CD4-positive, CD25-positive, alpha-beta regulatory T cell (primary cell): ENCODE measurements at places on chromosomes 7 and 10.

DNA sequence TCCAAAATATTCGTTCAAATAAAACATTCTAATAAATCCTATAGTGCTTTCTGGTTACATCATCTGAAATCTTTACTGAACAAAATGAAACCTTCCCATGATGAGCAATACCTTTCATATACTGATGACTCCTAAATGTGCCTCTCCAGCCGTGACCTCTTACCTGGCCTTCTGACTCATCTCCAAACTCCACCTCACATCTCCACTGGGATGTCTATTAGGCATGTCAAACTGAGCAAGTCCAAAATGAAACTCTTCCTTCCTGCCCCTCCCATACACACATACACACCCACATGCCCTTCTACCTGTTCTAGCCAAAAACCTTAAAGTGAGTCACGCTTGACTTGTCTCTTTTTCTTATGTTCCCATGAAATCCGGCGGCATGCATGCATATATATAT lies 22.9 kb downstream of the GSAP start:
- peak; percentile 48 for DNase-seq
- no peak overlapping the region for H3K4me3 ChIP-seq

GRCh38 chr10:60948851-60949250 lies 4.9 kb upstream of the RHOBTB1 start:
- H3K36me3 ChIP-seq: no peaks in the 10 kb centered on the region
- peaks cover 16% of the 10 kb centered on the region for H3K27me3 ChIP-seq
- no peak overlapping the region for H3K27ac ChIP-seq
- peaks cover 4% of the 10 kb centered on the region for H3K4me1 ChIP-seq
- no peak overlapping the region for H3K4me3 ChIP-seq
- no peak for DNase-seq

DNA sequence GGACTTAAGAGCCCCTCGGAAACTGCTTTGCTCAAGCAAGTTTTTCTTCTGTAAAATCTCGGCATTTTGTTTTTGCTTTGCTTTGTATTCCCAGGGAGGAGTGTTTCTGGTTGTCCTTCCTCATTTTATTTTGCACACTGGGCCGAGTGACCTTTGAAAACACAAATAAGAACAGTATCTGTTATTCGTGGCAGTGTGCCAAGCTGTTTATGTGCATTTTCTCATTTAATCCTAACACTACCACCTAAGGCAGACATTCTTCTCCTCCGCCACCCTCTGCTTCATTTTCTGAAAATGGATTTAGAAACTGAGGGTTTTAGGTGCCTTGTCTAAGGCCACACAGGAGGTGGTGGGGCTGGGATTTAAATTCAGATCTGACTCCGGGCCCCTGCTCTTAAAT lies 218.5 kb downstream of the TCF7L2 start:
- no peaks in the 10 kb centered on the region for H3K4me1 ChIP-seq
- H3K27ac ChIP-seq: no peak overlapping the region
- no peak overlapping the region for H3K4me3 ChIP-seq
- H3K36me3 ChIP-seq: no peaks in the 10 kb centered on the region
- H3K27me3 ChIP-seq: no peaks in the 10 kb centered on the region
- no peak for DNase-seq

- H3K27ac ChIP-seq: no peak overlapping the region
- H3K4me1 ChIP-seq: peaks cover 26% of the 10 kb centered on the region
These were observed 37.2 kb downstream of the CALML3 start for GRCh38 chr10:5561704-5562645.

DNA sequence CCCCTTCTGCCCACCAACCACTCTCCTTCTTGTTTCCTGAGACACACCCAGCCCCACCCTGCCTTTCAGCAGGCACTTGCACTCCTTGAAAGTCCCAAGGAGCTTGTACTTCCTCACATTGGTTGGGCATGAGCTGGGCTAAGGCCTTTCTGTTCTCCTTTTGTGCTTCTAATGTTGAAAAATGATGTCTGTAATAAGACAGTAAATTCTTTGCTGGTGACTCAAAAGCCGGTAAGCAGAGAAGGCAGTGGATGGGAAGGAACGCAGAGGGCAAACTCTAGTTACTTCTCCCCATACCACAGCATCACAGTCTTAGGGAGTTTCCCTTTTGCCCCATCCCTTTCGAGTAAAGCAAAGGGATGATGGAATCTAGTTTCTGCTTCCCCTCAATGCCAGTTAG lies 185.6 kb downstream of the PLXNA4 start:
- H3K4me1 ChIP-seq: no peaks in the 10 kb centered on the region
- H3K27ac ChIP-seq: no peak overlapping the region
- no peaks in the 10 kb centered on the region for H3K36me3 ChIP-seq
- no peak for DNase-seq
- no peaks in the 10 kb centered on the region for H3K27me3 ChIP-seq
- no peak overlapping the region for H3K4me3 ChIP-seq

DNA sequence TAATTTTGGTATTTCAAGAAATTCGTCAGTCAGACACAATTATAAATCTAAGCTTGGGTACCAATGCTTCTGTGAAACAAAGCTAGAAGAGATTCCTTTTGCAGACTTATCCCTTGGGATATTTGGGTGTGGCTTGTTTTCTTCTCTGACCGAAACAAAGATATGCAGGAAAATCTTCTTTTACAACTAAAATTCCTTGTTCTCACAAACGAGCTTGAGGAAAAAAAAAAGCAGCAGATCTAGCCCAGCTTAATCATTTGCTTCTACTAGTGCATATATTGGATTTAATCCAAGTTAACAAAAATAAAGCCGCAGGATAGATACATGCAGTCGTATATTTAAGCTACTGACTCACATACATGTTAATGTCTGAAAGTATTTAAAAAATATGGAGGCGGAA lies 104.2 kb downstream of the PRTFDC1 start:
- H3K4me1 ChIP-seq: no peaks in the 10 kb centered on the region
- no peak for DNase-seq
- no peak overlapping the region for H3K4me3 ChIP-seq

DNA sequence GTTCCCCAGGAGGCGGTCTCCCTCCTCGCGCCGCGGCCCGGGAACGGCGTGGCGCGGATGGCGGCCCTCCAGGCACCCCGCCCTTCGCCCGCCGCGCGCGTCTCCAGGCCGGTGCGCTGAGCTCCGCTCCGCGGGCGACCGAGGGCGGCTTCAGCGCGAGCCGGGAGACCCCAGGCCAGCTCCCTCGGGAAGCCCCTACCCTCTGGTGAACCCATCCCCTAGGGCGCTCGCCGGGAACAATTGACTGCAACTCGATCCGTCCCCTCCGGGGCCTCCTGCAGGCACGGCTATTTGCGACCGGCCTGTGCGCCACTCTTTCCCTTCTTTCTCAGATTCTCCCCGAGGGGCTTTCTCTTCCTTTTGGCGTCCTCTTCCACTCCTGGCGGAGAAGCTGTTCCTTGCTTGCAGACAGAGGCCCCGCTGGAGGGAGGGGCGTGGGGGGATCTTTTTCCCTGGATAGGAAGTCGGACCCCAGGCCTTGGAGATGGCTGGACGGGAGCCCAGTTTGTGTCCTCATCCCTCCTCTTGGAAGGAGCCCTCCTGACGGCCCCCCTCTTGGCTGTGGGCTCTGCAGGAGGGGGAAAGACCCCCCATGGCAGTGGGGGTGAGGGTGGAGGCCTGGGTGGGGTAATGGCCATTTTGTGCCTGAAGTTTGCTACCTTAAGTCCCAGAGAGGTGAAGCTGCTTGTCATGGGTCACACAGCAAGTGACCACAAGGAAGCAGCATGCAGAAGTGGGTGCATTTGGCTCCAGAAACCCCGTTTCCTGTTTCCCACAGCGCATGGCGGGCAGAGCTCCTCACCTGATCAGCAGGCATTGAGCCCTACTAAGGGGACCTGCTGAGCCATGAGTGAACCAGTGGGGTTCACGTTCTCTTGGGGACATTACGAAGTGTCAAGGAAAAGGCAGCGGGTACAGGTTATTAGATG lies 171.2 kb upstream of the TNRC18 start:
- no peak overlapping the region for H3K27ac ChIP-seq
- no peaks in the 10 kb centered on the region for H3K36me3 ChIP-seq
- no peak for DNase-seq
- peaks cover 45% of the 10 kb centered on the region for H3K4me1 ChIP-seq
- peaks cover 4% of the 10 kb centered on the region for H3K27me3 ChIP-seq

- H3K4me3 ChIP-seq: no peak overlapping the region
- H3K27ac ChIP-seq: no peak overlapping the region
- DNase-seq: no peak
- no peaks in the 10 kb centered on the region for H3K27me3 ChIP-seq
- no peaks in the 10 kb centered on the region for H3K4me1 ChIP-seq
- no peaks in the 10 kb centered on the region for H3K36me3 ChIP-seq
These were observed 22.4 kb upstream of the SEMA3C start for GRCh38 chr7:80941208-80941758.

DNA sequence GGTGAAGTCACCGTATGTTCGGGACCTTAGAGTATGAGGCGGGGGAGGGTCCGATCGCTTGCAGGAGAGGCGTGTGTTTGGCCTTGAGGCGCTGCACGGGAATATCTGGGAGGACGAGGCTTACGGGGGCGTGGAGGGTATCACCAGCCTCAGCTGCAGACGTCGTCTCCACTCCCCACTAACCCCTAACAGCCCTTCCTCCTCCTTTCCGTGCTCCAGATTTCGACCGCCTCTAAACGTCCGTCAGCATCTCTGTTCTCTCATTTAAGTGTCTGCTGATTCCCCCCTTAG lies 23.5 kb upstream of the ZNF12 start:
- DNase-seq: no peak
- peak overlapping the region; percentile 78 for H3K27ac ChIP-seq
- H3K36me3 ChIP-seq: peaks cover 14% of the 10 kb centered on the region
- H3K4me1 ChIP-seq: peaks cover 15% of the 10 kb centered on the region

DNA sequence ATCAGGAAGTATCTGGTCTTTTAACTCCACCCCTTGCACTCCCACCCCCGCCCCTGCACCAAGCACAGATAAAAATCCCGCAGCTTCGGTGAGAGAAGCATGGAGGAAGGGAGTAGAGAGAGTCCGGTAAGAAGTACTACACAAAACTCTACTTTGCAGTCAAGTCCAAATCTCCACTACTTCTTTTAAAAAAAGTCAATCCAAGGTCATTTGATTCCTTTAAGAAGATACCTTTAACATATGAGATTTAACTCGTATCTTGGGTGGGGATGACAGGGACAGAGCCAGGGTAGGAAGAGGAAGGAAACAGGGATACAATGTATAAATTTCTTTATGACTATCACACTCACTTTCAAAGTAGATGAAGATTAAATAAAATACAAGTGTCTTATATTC lies 132.1 kb downstream of the NRBF2 start:
- no peaks in the 10 kb centered on the region for H3K27me3 ChIP-seq
- H3K4me1 ChIP-seq: peaks cover 54% of the 10 kb centered on the region
- peak overlapping the region; percentile 95 for H3K27ac ChIP-seq
- H3K36me3 ChIP-seq: peaks cover 5% of the 10 kb centered on the region

GRCh38 chr7:123871998-123872867 lies 27.3 kb downstream of the HYAL4 start:
- H3K36me3 ChIP-seq: no peaks in the 10 kb centered on the region
- DNase-seq: peak; percentile 10
- H3K27ac ChIP-seq: no peak overlapping the region
- no peaks in the 10 kb centered on the region for H3K4me1 ChIP-seq
